ENCODE measurements at places on chromosomes 16 and 17. TPM values are rescaled to one million over a fixed set of nuclear protein-coding genes. Genes with fewer than 3 reads are reported as not detected.

DNA sequence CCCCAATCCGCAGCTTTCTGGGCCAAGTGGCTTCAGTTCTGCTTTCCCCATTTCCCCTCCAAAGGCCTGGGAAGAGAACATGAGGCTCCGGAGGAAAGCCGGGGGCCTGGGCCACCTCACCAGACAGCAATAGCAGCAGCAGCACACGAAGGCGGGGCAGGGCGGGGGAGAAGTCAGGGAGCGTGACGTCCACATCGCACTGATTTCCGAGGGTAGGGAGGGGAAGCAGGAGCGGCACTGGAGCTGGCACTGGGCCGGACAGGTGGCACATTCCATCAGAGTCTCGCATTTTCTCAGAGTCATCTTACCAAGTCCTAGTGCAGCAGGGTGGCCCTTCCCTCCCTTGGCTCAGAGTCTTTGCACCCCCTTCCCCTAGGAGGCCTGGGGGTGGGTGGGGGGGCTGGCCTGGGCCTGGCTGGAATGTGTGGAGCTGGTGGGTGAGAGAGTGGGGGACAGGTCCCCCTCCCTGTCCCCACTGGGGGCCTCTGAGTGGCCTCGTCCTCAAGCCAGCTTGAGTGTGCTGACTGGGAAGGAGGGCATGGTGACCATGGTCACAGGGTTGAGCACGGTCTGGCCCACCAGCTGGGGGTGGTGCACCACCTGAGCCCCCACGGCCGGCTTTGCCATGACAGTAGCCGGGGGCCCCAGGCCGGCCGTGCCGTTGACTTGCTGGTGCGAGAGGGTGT, 14.3 kb downstream of the MNT start:
- no peak for DNase-seq

GRCh38 chr16:86076606-86077005, 177.6 kb downstream of the IRF8 start:
- DNase-seq = no peak

CACNA1G gene
- 20.1 TPM for total RNA-seq

DNA sequence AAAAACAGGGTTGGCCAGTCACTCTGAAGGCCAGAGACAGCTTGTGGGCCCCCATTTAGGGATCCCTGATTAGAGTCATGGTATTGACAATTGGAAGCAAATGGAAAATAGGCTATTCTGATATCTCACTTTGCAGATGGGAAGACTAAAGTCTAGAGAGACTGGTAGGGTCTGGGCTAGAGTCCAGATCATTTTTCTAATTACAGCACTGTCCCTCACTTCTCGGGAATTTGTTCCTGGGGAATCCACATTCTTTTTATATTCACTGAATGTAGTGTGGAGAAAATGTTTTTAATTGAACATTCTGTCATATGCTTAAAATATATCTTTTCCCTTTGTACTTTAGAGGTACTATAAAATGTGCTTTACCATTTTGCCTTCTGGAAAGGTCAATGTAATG, 1.1 kb downstream of the KATNIP start:
- no peak for DNase-seq

PITPNM3 gene
- total RNA-seq = 13.9 TPM

DNA sequence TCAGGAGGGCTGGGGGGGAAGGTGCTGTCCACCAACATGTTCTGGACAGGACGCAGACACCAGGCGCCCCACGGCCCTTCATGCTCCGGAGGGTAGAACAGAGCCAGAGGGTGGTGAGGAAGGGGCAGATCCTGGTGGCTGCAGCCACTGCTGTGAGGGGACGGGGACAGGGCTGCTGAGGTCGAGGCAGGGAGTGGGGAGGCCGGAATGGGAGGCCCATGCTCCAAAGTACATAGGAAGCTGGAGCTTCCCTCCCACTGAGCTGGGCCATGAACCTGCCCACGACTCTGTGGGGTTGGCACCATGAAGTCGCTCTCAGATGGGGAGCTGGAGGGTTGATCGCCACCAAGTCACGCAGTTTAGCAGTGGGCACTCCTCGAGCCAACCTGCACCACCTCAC, 8.0 kb upstream of the METRNL start:
- DNase-seq = no peak

PPP1R1B gene
- total RNA-seq = 8.1 TPM
